ENCODE measurements at places on chromosomes 7 and 10.

- no peak for DNase-seq
These were observed 717.2 kb downstream of the TNS3 start for GRCh38 chr7:46864716-46865115.

- DNase-seq: no peak
These were observed 10.8 kb downstream of the SRPK2 start for GRCh38 chr7:105377903-105378302.

GRCh38 chr10:21278491-21279216, 246.8 kb downstream of the SKIDA1 start:
- peak; percentile 48 for DNase-seq

DNA sequence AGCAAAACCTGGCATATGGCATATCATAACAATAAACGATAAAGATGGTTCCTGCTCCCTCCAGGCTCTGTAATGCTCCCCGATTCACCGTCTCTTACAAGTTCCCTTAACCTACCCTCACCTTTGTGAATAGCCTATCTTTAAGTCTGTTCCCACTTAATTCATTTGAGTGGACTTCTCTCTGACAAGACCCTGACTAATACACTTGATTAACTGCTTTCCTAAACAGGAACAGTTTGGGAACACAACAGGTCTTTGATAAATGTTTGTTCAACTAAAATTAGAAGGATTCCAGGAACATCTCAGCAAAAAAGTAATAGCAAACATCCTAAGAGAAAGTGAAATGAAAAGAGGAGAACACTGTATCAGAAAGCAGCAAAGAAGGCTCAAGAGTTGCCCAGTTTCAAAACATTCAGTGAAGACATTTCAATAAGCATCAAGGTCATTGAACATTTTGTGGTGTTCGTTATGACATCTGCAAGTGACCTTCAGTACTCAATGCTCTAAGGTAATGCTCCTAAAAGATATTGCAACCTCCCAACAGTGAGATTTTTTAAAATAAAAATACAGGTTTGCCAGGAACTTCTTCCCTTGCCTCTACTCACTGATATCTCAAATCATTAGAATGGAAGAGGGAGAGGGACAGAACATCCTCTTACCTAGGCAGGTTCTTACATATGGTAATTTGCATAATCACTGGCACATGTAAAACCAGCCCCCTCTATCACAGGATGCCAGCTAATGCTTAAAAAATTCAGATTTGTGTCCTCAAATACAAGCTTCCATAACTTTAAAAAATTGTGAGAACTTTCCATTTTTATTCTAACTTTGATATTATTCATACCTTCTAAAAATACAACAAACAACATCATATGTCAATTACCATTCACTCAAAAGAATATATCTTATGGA, 11.4 kb upstream of the ARHGAP12 start:
- no peak for DNase-seq

- peak; percentile 55 for DNase-seq
These were observed 227.7 kb downstream of the CUX1 start for GRCh38 chr7:102044984-102045673.

Data from NCI-H345 (cell line).